Fibroblast of the aortic adventitia (primary cell): ENCODE measurements at places on chromosomes 7 and 10. TPM values are rescaled to one million over a fixed set of nuclear protein-coding genes. Genes with fewer than 3 reads are reported as not detected.

The TRIM74 gene
- not detected in 2 replicates for total RNA-seq

The CLEC5A gene
- not detected in 2 replicates for total RNA-seq

The LIPM gene
- 0.82 TPM in 1 of 2 replicates, not detected in the other for total RNA-seq

The ANKRD30A gene
- not detected in 2 replicates for total RNA-seq

The PAX2 gene
- not detected in 2 replicates for total RNA-seq

The CRPPA gene
- total RNA-seq: 2.5 and 3.2 TPM in 2 replicates

The SPAM1 gene
- not detected in 2 replicates for total RNA-seq

The MCM10 gene
- total RNA-seq: 19.5 TPM in 1 of 2 replicates, not detected in the other

The FAM25G gene
- not detected in 2 replicates for total RNA-seq

The MSMB gene
- not detected in 2 replicates for total RNA-seq

The BMPER gene
- 45.4 and 157 TPM in 2 replicates for total RNA-seq

The EPDR1 gene
- total RNA-seq: 27.8 and 47.9 TPM in 2 replicates

The UCN3 gene
- total RNA-seq: not detected in 2 replicates

The LAMB4 gene
- total RNA-seq: 0.08 and 0.45 TPM in 2 replicates

The FAS gene
- 55.5 and 61.9 TPM in 2 replicates for total RNA-seq

The INMT gene
- 2.5 and 219 TPM in 2 replicates for total RNA-seq

The EIF5AL1 gene
- 1.5 TPM in 1 of 2 replicates, not detected in the other for total RNA-seq

The DGKB gene
- 0.36 and 1.2 TPM in 2 replicates for total RNA-seq

The DRGX gene
- not detected in 2 replicates for total RNA-seq

The NOS3 gene
- 0.36 and 4.6 TPM in 2 replicates for total RNA-seq

The SAP25 gene
- total RNA-seq: not detected in 2 replicates

The GPRIN2 gene
- not detected in 2 replicates for total RNA-seq

The CLRN3 gene
- not detected in 2 replicates for total RNA-seq

The NYAP1 gene
- 0.81 and 5.6 TPM in 2 replicates for total RNA-seq

The OR2A12 gene
- total RNA-seq: not detected in 2 replicates
